Activated CD8-positive, alpha-beta T cell treated with anti-CD3 and anti-CD28 coated beads for 36 hours (primary cell): ENCODE measurements at places on chromosomes 6 and 20. TPM values are rescaled to one million over a fixed set of nuclear protein-coding genes. Genes with fewer than 3 reads are reported as not detected.

CRIP3 gene
- 2.2 TPM for total RNA-seq

- H3K27ac ChIP-seq, result no peak overlapping the region
- no peaks in the 10 kb centered on the region for H3K36me3 ChIP-seq
- no peak overlapping the region for H3K4me3 ChIP-seq
- peaks cover 14% of the 10 kb centered on the region for H3K27me3 ChIP-seq
- no peak for DNase-seq
These were observed 41.5 kb upstream of the SMIM28 start for GRCh38 chr6:138336221-138336620.

- H3K4me3 ChIP-seq, result no peak overlapping the region
- no peak overlapping the region for H3K27ac ChIP-seq
- no peaks in the 10 kb centered on the region for H3K4me1 ChIP-seq
- no peaks in the 10 kb centered on the region for H3K27me3 ChIP-seq
These were observed 163.4 kb downstream of the UBE3D start for GRCh38 chr6:82902290-82902689.

FRMD1 gene
- not detected for total RNA-seq

DNA sequence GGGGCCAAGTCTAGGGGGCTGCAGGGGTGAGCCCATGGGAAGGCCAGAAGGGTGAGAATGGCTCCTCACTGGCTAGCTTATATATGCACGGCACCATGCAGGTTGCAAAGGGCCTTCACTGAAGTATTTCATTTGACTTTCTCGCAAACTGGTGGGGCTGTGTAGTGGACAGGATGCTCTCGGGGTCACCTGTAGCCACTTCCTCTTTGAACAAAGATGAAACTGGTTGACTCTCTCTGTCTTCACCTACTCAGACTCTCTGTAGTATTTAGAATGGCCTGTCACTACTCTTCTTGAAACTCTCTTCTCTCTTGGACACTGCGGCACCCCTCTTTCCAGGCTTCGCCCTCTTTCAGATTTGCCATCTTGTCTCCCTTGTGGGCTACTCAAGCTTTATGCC, 560.5 kb downstream of the PKHD1 start:
- no peaks in the 10 kb centered on the region for H3K27me3 ChIP-seq
- H3K36me3 ChIP-seq, result no peaks in the 10 kb centered on the region
- no peaks in the 10 kb centered on the region for H3K4me1 ChIP-seq
- H3K27ac ChIP-seq, result no peak overlapping the region
- H3K4me3 ChIP-seq, result no peak overlapping the region

DNA sequence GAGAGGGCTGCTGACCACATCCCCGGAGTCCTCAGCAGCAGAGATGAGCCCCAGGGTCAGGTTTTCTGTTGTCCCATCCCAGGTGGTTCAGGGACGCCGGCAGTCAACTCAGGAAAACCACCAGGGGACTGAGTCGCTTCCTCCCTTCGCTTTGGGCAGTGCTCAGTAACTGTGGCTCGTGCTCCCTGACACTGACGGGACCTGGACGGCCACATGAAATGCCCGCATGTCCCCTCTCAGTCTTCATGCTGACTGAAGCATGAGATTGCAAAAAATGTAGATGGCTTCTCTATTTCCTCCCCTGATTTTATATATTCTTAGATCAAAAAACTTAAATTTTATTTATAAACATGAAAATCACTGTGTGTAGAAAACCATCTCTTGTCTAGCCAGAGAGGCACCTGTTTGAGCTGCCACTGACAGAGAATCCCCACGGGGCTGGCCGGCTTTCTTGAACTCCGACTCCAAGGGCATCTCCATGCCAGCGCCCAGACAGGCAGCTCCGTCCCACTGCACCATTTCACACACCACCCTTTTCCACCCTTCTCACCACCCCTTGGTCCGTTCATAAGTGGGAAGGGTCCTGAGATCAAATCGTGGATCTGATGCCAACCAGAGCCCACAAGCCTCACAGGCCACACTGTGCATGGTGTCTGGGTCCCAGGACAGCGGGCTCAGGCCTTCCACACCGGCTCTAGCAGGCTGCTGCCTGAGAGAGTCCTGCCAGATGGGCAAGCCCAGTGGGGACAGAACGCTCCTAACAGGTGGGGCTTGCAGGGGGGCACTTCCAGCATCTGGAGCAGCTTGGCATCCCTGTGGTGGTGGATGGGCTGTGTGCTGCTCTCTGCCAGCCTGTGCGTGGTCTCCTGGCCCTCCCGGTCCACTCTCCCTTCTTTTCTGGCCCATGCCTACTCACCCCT, 98.2 kb downstream of the SMOC2 start:
- no peak overlapping the region for H3K4me3 ChIP-seq
- H3K27me3 ChIP-seq, result no peaks in the 10 kb centered on the region
- H3K27ac ChIP-seq, result no peak overlapping the region
- H3K4me1 ChIP-seq, result no peaks in the 10 kb centered on the region
- DNase-seq, result no peak
- H3K36me3 ChIP-seq, result no peaks in the 10 kb centered on the region

DNA sequence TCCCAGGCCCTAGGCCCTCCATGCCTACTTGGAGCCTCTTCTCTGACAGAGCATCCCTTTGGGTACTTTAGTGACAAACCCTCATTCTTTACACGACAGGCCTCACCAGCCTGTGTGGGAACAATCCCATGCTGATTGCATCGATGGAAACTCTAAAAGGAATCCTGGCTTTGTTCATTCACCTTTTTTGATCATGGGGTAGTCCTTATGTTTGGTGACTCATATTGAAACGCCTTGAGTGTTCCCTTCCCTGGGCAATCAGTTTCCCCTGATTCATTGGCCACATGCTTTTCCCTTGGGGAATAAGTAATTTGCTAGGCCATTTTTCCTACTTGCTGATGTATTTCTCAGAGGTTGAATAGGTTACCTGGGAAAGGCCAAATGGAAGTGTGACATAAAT, 14.7 kb upstream of the TNFAIP3 start:
- H3K4me1 ChIP-seq, result peaks cover 36% of the 10 kb centered on the region
- H3K4me3 ChIP-seq, result no peak overlapping the region
- H3K27me3 ChIP-seq, result no peaks in the 10 kb centered on the region
- no peak overlapping the region for H3K27ac ChIP-seq
- DNase-seq, result no peak

- H3K4me3 ChIP-seq, result no peak overlapping the region
- no peak overlapping the region for H3K27ac ChIP-seq
- H3K36me3 ChIP-seq, result peaks cover 7% of the 10 kb centered on the region
- peaks cover 18% of the 10 kb centered on the region for H3K4me1 ChIP-seq
- peaks cover 4% of the 10 kb centered on the region for H3K27me3 ChIP-seq
These were observed 65.2 kb downstream of the HFE start for GRCh38 chr6:26152226-26153101.

SLC22A1 gene
- 0.31 TPM for total RNA-seq

- H3K4me1 ChIP-seq, result no peaks in the 10 kb centered on the region
- H3K4me3 ChIP-seq, result no peak overlapping the region
- H3K36me3 ChIP-seq, result no peaks in the 10 kb centered on the region
These were observed 125.0 kb upstream of the CD93 start for GRCh38 chr20:23211164-23211563.

DNA sequence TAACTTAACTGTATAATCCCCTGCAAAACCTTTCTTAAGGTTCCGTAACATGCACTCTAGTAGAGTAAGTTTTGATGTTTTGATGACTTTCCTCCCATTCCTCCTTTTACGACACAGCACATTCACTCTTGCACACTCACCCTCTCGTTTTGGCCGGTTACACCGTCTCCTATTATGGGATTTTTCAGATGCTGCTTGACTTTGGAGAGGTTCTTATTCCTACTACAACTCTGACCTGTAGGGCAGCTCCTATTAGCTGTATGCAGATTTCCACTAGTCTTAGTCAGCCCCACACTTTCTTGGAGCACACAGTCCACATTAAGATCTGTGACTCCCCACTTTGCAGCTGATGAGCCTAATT, 223.7 kb upstream of the SYNCRIP start:
- no peak overlapping the region for H3K4me3 ChIP-seq
- no peak overlapping the region for H3K27ac ChIP-seq
- DNase-seq, result no peak
- H3K27me3 ChIP-seq, result no peaks in the 10 kb centered on the region

- H3K4me3 ChIP-seq, result peak overlapping the region; percentile 69
- DNase-seq, result no peak
- H3K4me1 ChIP-seq, result peaks cover 93% of the 10 kb centered on the region
- peaks cover 64% of the 10 kb centered on the region for H3K36me3 ChIP-seq
- H3K27me3 ChIP-seq, result no peaks in the 10 kb centered on the region
These were observed 10.9 kb downstream of the HIVEP2 start for GRCh38 chr6:142934106-142934505.

- H3K27ac ChIP-seq, result no peak overlapping the region
- DNase-seq, result no peak
- peaks cover 3% of the 10 kb centered on the region for H3K27me3 ChIP-seq
- H3K4me3 ChIP-seq, result no peak overlapping the region
- H3K36me3 ChIP-seq, result no peaks in the 10 kb centered on the region
These were observed 123.0 kb upstream of the SNX9 start for GRCh38 chr6:157699777-157700636.

THBS2 gene
- total RNA-seq, result not detected

GRCh38 chr6:74731931-74732330, 473.9 kb downstream of the COL12A1 start:
- no peaks in the 10 kb centered on the region for H3K36me3 ChIP-seq
- no peak for DNase-seq
- no peaks in the 10 kb centered on the region for H3K27me3 ChIP-seq
- H3K4me3 ChIP-seq, result no peak overlapping the region
- no peak overlapping the region for H3K27ac ChIP-seq

CHRNA4 gene
- total RNA-seq, result not detected

- H3K4me1 ChIP-seq, result no peaks in the 10 kb centered on the region
- no peaks in the 10 kb centered on the region for H3K36me3 ChIP-seq
- no peaks in the 10 kb centered on the region for H3K27me3 ChIP-seq
These were observed 210.6 kb upstream of the PLCB4 start for GRCh38 chr20:8858181-8858787.

BMP2 gene
- not detected for total RNA-seq

- peaks cover 18% of the 10 kb centered on the region for H3K4me1 ChIP-seq
- no peak overlapping the region for H3K27ac ChIP-seq
- H3K4me3 ChIP-seq, result no peak overlapping the region
- peak; percentile 69 for DNase-seq
These were observed 302.7 kb upstream of the ZFP64 start for GRCh38 chr20:52494244-52494643.

DNA sequence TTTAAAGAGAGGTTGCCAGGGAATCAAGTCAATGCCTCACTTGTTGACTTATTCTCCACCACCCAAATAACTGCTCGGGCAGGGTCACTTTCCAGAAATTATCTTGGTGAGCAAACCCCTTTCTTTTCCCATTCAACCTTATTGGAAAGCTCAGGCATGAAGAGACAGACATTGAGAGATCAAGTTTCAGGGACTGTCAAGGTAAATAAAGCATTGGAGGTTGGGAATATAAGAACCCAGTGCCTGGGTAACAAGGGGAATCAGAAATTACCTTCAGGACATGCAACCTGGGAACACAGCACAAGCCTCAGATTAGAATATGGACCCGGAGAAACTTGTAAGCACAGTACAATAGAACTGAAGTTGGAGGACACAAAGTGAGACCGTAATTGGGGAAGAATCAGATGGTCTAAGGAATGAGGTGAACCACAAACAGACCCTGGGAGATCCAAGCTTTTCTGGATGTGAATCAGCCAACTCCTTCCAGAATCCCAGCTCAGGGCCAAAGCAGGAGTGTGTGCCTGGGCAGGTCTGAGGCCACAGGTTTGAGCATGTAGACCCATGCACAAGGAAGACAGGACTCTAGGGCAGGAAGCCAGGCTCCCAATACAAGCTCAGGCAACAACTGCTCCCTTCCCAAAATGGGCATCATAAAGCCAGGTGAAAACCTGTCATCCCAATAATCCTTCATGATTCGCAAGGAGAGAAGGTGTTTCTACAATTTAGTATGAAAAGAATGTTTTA, 512.8 kb downstream of the MAFB start:
- H3K27me3 ChIP-seq, result peaks cover 6% of the 10 kb centered on the region
- H3K4me1 ChIP-seq, result no peaks in the 10 kb centered on the region
- no peaks in the 10 kb centered on the region for H3K36me3 ChIP-seq
- no peak for DNase-seq

GID8 gene
- 42.2 TPM for total RNA-seq

RPS6KA2 gene
- 5.8 TPM for total RNA-seq

TAGAP gene
- total RNA-seq, result 112 TPM

DNA sequence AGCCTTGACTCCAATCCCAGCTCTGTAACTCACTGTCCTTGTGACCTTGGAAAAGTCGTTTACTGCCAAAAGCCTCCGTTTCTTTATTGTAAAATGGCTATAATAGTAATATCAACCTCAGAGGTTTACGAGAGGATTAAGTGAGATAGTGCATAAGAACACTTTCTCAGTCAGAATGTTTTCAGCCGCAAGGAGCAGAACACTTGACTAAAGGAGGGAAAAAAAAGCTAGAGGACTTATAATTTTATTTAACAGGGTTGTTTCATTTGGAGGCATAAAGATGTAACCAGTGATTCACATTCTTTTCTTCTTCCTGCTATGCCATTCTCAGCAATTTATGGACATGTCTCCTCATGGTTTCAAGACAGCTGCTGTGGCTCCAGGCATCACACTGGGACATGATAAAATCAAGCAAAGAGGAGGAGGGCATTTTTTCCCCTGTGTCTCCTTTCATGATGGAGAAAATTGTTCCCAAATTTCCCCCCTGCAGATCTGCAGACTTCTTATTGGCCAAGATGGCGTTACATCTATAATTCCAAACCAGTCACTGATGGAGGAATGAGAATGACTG, 143.0 kb upstream of the PTPN1 start:
- H3K4me3 ChIP-seq, result no peak overlapping the region
- H3K4me1 ChIP-seq, result peaks cover 4% of the 10 kb centered on the region
- DNase-seq, result no peak
- H3K36me3 ChIP-seq, result no peaks in the 10 kb centered on the region
- H3K27me3 ChIP-seq, result peaks cover 3% of the 10 kb centered on the region

- peak within 1 kb of the TSS; percentile 74 for H3K4me3 ChIP-seq
- no peaks in the 10 kb centered on the region for H3K27me3 ChIP-seq
- DNase-seq, result peak; percentile 41
- peaks cover 33% of the 10 kb centered on the region for H3K4me1 ChIP-seq
These were observed at the start of gene HFE for GRCh38 chr6:26087284-26088115. HFE (plus strand) TSS chr6:26087429; CDS start chr6:26087441, 12 bp downstream.

DNA sequence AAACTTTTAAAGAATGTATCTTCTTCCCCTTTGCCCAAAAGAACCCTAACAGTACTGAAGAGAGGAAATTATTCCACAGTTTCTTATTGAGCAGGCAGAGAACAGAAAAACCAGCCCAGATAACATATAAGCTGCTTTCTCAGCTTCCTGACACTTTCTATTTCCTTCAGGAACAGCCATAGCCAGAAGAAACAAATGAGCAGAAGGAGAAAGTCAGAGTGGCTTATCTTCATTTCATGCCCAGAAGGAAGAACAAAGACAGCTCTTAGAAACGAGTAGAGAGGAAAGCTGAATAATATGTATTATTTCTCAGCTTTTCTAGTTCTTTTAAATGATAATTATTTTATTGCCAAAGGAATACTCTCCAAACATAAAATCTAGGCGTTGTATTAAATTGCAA, 793.7 kb downstream of the GRIK2 start:
- H3K4me3 ChIP-seq, result no peak overlapping the region
- no peak overlapping the region for H3K27ac ChIP-seq
- no peaks in the 10 kb centered on the region for H3K4me1 ChIP-seq
- H3K36me3 ChIP-seq, result no peaks in the 10 kb centered on the region
- DNase-seq, result no peak
- H3K27me3 ChIP-seq, result no peaks in the 10 kb centered on the region

- no peak overlapping the region for H3K27ac ChIP-seq
- no peak for DNase-seq
- no peak overlapping the region for H3K4me3 ChIP-seq
- H3K27me3 ChIP-seq, result peaks cover 17% of the 10 kb centered on the region
- H3K4me1 ChIP-seq, result no peaks in the 10 kb centered on the region
- no peaks in the 10 kb centered on the region for H3K36me3 ChIP-seq
These were observed 6.1 kb upstream of the EPB41L1 start for GRCh38 chr20:36148439-36148838.
